ENCODE measurements at places on chromosomes 1 and 21.

DNA sequence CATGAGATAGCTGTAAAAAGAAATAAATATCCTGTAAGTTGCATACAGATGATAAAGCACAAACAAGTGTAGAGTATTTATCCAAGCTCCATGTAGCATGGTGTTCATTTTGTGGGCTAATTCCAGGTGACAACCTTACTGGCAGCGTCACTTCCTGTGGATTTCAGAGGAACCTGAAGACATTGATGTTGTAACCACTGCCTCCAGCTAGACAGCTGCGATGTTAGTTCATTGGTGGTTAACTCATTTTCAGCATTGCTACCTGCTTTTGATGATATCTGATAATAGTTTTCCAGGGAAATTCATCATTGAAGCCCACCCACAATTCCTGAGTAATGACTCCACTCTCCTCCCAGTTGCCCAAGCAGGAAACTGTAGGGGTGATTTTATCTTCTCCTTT, 3.0 kb downstream of the HSD3B1 start:
- DNase-seq, result no peak

GRCh38 chr1:8497210-8497819, 179.4 kb downstream of the SLC45A1 start:
- peak; percentile 56 for DNase-seq

- peak; percentile 85 for DNase-seq
These were observed 34.0 kb downstream of the MACF1 start for GRCh38 chr1:39238476-39238875.

DNA sequence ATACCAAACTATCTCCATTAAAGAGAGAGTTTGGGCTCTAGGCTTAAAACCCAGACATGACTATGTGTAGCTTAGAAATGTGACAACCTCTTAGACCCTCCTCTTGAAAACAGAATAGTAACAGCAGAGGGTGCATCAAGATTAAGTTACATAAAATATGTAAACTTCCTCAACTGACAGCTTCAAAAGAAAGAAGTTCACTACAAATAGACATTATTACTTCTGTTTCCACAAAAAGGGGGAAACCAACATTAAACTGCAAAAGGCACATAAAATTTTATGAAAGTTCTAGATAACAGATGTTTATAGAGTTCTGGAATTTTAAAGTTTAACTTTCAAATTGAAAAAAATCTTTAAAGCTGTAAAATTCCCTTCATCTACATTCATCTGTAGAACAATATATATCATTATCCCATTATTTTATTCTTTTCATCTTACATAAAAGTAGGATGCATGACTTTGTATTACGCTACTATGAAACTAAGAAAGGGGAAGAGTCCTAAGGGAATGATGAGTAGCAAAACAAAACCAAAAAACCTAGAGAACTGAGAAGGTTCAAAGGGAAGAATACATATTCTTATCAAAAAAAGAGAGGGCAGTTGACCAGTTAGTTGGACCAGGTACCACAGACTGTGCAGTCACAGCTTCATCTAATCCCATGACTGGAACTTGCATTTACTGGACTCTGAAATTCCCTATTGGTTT, 177.0 kb downstream of the SIPA1L2 start:
- DNase-seq, result no peak

- no peak for DNase-seq
These were observed 4.1 kb downstream of the SLFNL1 start for GRCh38 chr1:41017141-41018017.

DNA sequence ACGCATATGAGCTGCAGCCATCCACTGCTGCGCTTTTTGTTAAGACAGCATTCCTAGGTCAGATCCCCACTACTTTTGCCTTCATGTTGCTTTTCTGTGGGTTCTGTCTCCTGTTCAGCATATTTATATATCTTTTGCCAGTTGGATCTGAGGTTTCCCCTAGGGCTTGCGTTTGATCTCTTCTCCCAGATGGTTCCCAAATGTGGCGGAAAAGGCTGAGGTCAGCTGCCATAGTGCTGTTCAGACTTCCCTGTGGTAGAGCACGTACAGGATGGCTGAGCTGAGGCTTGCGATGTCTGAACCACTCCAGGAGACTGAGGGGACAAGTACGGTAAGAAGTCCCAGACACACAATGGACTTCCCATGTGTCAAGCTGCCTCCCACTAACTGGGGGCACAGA, 39.8 kb downstream of the COL6A1 start:
- DNase-seq, result no peak

GRCh38 chr1:118338936-118339335, 153.9 kb upstream of the SPAG17 start:
- no peak for DNase-seq

DNA sequence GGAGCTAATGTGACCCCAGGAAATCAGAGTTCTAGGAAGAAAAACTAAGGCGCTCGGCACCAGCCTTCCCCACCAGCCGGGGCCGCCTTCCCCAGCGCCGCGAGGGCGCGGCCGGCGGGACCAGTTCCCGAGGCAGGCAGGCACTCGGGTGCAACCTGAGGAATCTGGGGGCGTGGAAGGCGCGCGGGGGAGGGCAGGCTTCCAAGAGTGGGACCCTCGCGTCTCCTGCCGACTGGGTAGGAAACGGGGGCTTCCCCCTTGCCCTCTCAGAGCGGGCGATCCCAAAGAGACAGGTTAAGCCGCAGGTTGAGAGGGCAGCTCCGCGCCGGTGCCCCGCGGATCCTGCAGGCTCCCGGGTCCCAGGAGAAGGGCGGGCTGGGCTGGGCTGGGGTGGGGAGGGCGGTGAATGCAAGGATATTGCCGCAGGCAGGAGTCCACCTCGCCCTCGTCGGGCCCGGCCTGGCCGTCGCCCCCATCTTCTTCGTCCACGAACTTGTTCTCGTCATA, 431 bp downstream of the ARPC5 start:
- DNase-seq, result no peak

- no peak for DNase-seq
These were observed at the start of gene UCK2 for GRCh38 chr1:165827268-165828102. TSS of gene UCK2 (plus strand) at chr1:165827614. CDS start at chr1:165827834, 220 bp downstream.

GRCh38 chr1:43854473-43854872, 79.1 kb upstream of the ARTN start:
- DNase-seq, result no peak

GRCh38 chr1:112558634-112559033, 49.9 kb downstream of the WNT2B start:
- DNase-seq, result no peak

- no peak for DNase-seq
These were observed 256.7 kb upstream of the KIAA0040 start for GRCh38 chr1:175449306-175449705.

DNA sequence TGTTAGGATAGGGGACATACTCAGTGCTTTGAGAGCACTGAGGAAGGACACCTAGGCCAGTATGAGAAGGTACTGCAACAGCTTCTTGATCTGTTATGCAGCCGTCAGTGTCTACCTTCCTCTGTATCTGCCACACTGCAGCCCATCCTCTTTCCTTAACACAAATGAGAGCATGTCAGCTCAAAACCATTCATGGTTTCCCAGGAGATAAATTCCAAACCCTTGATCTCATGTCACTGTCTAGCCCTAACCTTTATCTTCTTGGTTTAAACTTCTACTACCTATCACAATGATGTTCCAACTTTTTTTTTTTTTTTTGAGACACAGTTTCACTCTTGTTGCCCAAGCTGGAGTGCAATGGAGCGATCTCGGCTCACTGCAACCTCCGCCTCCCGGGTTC, 1.4 kb downstream of the ZMYND12 start:
- DNase-seq, result no peak

GRCh38 chr1:101363891-101364318, 127.1 kb downstream of the S1PR1 start:
- DNase-seq, result no peak

- DNase-seq, result no peak
These were observed 105.3 kb downstream of the PTGS2 start for GRCh38 chr1:186574926-186575325.

GRCh38 chr21:15495965-15496364, 233.8 kb upstream of the USP25 start:
- DNase-seq, result peak; percentile 69

GRCh38 chr1:230992100-230992774, 13.3 kb downstream of the ARV1 start:
- no peak for DNase-seq

DNA sequence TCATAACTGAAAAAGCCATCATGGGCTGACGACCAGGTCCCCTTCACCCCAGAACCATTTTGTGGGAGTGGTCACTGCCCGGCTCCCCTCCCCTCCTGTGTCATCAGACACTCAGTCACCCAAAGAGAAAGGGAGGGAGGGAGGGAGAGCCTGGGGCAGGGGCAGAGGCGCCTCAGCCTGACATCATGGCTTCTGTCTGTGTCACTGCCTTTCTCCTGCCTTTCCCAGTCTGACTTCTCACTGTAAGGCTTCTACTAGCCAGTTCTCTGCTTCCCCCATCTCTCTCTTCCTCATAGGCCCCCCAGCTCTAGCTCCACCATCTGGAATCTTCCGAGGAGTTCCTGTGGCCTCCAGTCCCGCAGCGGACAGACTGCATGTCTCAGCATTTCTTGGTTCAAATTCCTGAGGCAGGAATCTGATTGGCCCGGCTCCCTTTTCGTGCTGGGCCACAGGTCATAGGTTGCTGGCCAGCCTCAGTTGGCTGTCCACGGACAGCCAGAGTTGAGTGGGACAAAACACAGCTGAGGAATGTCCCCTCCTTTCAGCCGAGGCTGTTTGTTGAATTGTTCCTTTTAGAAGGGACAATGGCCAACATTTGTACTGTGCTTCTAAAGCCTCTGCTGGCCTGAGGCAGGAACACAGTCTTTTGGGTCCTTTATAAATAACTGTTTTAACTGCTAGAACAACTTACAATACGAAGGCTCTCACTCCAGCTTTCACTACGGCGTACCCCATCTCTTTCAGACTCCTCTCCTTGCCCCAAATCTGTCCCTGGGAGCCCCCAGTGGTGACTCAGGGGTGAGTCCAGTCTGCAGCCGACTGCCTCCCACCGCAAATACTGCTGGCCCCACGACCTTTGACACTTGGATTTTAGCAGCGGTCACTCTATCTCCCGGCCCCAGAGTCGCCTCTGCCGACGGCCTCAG, 18.7 kb upstream of the KANK4 start:
- DNase-seq, result no peak

DNA sequence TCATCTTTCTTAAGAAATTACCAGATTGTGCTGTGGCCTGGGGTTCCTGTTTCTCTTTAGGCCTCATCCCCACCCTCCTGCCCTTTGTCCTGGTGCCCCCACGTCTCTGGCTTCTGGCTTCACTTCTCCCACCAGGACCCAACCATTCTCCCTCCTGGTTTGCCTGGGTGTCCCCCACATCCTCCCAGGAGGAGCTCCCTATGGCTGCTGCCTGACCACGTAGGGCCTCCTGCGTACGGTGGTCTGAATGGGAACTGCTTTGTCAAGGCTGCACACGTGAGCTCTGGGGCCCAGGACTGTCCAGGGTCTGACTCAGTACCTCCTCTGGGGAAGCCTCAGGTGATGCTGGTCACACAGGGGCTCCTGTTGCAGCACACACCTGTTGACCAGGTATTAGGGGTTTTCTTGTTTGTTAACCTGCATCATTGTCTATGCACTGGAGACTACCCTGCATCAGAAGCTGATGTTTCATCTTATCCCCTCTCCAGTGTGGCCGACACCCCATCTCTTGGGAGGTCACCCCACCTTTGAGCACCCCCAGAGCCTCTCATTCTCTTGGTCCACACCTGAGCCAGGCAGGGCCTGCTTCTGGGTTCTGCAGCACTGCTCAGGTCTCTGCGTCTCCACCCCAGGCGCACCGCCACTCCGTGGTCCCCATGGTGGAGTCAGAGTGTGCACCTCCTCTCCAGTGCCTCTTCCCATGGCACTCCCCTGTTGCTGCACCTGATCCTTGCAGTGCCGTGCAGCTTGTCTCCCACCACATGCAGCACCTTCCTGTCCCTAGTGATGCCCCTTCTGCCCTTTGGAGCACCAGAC, 65.8 kb downstream of the S100B start:
- DNase-seq, result no peak

GRCh38 chr1:228939001-228939691, 203.9 kb downstream of the RHOU start:
- no peak for DNase-seq

DNA sequence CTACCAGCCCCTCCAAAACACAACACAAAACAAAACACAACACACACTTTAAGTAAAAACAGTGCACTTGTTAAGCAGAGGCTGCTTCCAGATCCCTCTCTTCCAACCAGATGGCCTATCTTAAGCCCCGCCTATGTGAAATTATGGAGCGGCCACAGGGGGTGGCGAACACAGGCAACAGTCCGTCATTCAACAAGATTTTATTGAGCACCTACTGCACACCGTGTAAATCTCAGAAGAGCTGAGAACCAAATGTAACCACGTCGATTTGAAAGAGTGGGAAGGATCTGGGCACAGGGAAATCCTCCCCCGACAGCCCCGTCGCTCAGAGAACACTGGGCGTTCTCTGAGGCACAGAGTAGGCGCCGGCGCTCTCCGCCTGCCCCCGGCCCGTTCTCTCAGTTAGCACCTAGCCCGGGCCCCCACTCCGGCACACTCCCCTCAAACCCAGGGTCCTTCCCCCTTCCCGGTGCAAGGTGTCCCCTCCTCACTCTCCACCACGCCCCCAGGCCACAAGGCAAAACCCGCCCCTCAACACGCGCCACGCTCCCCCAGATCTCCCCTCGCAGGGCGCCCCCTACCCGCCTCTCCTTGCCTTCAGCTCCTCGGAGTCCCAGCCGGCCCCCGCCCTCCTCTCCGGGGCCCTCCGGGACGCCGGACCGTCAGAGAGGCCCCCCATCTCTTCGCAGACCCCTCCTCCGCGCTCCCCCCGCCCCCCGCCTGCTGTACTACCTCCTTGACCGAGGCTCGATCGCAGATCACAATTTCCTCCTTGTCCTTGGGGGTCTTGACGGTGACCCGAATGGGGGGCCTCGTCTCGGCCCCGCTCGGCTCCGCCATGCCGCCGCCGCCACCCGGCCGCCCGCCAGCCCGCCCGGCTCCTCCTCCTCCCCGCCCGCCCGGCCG, 483 bp downstream of the UBQLN4 start:
- no peak for DNase-seq

DNA sequence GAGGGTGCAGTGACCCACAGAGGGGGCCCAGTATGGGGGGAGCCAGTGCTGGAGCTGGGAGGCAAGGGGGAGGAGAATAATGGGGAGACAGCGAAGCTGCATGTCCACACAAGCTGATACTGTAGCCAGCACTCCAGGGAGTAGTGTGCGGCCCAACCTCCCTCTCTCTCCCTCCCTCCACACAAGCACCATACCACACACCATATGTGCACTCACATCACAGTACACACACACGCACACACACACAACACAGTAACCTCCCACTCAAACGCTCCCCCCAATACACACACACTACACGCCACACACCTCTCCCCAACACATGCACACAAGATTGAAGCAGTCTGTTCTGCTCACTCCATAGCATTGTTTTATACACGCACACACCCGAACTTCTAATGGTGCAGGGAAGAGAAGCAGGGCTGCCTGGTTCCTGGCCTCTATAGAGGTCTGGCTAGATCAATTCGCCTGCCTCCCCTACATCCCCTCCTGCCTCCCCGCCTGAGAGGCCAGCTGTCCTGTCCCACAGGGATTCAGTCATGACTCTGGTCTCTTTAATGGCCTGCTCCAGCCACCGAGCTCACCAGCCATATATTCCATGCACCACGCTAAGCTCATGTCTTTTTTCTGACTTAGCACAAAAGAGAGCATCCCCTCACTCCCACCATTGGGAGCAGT, 3.8 kb downstream of the NCDN start:
- no peak for DNase-seq

Data from skeletal muscle cell (primary cell).